ENCODE measurements at places on chromosomes 12 and 14.

- no peak for DNase-seq
These were observed 266.5 kb downstream of the PAWR start for GRCh38 chr12:79424109-79424721.

DNA sequence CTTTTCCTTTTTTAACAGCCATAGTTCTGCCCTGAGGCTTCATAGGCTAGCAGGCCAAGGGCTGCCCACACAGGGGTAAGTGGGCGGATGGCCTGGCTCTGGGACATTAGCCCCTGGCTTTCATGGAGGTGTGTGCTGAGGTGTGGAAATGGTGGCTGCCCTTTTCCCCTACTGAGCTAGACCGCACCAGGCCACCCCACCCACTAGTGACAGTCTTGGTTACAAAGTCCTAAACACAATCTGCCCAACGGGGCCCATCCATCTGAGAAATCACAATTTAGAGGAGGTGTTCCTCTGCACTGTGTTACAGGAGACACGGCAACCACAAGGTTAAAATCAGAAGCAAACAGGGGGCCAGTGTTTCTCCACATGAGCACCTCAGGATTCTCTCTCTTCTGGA lies 35.6 kb downstream of the APPL2 start:
- no peak for DNase-seq

DNA sequence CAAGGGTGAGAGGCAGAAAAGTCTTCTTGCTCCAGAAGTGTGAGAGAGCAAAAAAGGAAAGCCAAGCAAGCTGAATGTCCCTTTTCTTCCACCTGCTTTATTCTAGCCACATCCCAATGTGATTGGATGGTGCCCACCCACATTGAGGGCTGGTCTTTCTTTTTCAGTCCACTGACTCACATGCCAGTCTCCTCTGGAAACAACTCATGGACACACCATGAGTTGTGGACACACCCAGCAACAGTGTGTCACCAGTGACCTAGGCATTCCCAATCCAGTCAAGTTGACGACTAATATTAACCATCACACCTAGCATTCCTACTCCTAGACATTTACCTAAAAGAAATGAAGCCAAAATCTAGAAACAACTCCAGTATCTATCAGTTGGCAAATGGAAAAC lies 7.2 kb upstream of the DICER1 start:
- DNase-seq: no peak

DNA sequence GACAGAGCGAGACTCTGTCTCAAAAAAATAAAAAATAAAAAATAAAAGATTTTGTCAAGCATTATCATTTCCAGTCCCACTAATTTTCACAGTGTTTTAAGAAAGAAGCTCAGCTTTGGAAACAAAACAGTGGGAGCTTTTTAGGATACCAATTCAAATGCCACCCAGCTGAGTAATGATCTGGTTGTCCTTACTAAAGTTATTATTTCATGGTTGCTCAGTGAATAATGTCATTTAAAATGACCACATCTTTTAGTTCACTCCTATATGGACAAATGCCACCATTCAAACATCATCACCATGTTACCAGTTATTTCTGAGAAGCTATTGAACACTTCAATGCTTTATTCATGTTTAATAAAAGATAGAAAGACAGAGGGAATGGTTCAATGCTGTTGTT lies 365.0 kb downstream of the CCER1 start:
- no peak for DNase-seq

DNA sequence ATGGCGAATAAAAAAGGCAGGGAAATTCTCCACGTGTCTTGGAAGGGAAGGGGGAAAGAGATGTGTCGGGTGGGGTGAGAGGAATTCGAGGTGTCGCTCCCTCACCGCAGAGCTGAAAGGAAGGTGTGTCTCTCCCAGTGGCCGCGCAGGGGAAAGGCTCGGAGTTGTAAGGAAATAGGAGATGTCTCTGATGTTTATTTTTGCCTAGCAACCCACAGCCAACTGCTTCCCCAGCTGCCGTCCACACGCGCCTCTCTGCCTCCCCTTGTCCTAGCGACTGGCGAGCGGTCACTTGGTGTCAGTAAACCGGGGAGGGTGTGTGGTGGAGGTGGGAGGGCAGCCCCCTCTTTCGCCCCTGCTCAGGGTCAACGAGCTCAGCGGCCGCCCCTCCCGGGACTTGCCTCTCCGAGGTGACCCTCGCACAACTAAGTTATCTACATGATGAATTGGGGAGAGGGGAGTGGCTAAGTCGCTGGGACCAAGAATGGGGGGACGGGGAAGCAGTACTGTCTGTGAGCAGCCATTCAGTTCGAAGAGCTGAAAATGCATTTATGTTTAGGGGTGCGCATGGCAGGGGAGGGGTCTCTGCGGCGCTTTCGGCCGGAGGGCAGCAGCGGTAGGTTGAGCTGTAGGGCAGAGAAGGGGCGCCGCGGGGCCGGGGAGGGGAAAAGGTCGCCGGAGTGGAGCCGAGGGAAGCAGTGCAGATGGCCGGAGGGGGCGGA lies 585 bp upstream of the DYRK2 start:
- peak; percentile 5 for DNase-seq

- peak; percentile 34 for DNase-seq
These were observed 1098.7 kb downstream of the BCL11B start for GRCh38 chr14:98173305-98173704.

GRCh38 chr14:100857233-100857922 lies 31.5 kb downstream of the MEG3 start:
- DNase-seq: no peak

DNA sequence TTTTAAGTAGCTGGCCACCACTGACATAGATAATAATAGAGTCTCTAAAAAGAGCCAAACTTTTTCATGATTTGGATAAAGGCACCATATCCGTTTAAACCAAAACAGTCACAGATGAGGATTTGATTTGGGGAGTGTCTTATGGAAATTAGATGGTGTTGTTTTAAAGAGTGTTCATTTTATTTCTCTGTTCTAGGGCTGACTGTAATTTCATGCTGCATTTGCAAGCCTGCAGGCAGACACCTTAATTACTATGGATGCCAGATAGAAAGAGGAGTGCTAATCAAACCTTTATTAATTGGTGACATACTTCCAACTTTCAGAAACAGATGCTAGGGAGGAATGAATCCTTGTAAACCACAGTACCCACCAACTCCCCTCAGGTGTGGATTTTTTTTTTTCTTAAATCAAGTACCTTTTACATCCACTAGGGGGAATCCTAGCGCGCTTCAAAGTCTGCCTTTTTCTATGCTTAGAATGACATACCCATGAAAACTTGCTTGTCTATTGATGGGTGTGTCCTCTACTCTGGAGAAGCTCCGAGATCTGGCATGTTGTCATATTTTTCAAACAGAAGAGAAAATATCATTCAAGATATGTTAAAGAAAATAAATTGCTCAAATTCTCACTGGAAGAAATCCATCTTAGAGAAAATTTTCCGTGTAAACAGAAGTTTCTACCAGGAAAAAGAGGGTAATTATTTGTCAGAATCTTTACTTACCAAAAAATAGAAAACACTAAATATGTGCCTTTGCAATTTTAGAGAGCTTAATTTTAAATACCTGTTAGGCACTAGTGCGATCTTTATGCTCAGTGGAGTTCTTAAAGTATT lies 14.2 kb upstream of the PLXNC1 start:
- no peak for DNase-seq

- DNase-seq: no peak
These were observed 60.4 kb downstream of the MAP4K5 start for GRCh38 chr14:50471838-50472465.

GRCh38 chr12:49798248-49798647 lies 30.0 kb downstream of the NCKAP5L start:
- no peak for DNase-seq

- DNase-seq: no peak
These were observed 18.1 kb upstream of the STON2 start for GRCh38 chr14:81418057-81418790.

DNA sequence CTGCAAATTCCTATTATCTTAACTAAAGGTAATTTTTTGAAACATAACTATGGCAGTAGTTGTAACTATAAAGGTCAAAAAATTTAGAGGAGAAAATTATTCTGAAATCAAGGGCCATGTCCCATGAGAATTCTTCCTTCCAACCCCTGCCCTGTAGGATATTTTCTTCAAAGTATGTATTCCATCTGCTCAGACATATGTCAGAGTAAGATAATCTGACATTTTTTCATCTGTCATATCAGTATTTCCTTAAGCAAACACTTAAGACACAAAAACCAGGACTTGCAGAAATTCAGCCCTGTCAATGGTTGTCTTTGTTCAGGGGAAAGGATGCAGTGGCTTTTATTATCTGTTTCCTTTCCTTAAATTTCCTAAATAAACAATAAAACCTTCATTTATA lies 36.3 kb downstream of the ACSS3 start:
- no peak for DNase-seq

GRCh38 chr12:53062011-53062961 lies 12.4 kb downstream of the TNS2 start:
- no peak for DNase-seq

GRCh38 chr14:32224737-32225377 lies 21.8 kb upstream of the RNU6-8 start:
- no peak for DNase-seq

DNA sequence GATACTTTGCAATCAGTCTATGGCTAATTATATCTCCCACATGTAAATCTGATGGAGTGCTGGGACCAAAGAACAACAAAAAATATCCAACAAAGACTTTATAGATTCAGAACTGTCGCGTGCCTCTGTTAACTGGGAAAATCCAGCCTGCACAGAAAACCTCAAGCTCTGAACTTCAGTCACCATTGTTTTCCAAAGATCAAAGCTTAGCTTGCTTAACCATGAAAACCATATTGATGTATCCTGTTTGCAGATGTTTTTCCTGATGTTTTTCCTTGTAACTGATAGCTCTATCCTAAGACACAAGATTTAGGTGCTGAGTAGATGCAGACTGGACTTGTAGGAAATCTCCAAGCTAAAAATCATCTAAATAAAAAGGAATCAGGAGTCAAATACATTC lies 163.7 kb downstream of the GXYLT1 start:
- DNase-seq: no peak

- no peak for DNase-seq
These were observed 34.8 kb downstream of the GCN1 start for GRCh38 chr12:120159509-120160237.

DNA sequence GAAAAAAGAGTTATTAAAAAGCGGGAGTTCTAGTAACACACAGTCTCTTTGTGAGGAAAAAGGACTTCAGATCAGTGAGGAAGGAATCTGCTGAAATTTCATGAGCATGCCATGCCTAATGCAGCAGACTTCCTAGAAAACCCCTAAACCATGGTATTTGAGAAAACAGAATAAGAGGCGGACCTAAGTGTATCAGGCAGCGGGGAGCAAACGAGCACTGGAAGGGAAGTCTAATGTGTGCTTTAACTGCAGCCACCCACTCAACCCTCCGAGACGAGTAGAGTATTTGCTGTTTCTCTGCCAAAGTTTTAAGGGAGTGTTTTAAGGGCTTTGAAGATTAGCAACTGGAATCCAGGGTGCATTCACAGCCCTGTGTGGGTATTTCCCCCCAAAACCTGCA lies 36.5 kb downstream of the ACADS start:
- DNase-seq: no peak

- no peak for DNase-seq
These were observed 110.0 kb upstream of the CPM start for GRCh38 chr12:69042970-69043369.

DNA sequence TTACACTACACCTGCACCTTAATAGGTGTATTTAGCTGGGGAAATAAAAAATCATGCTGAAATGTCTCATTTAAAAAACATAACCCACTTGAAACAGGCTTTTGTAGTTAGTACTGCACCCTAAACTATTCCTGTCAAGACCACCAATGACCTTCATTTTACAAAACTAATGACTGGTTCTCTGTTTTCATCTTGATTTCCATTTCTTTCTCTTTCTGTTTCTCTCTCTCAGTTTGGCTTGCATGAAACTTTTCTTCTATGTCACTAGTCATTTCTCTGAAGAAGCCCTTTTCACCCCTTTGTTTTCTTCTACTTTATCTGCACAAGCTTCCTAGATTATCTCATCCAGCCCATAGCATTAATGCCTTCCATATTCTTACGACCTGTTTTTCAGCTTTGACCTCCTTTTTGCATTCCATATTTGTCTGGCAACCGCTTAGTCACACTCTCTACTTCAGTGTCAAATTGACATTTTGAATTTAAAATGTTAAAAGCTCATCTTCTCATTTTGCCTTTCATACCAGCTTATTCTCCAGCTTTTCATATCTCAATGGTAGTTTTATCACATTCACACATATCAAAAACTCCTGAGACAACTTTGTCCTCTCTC lies 32.7 kb upstream of the KLRF1 start:
- DNase-seq: no peak

- no peak for DNase-seq
These were observed 36.6 kb downstream of the SENP1 start for GRCh38 chr12:48069241-48069640.

- DNase-seq: no peak
These were observed 56.9 kb downstream of the MAP4K5 start for GRCh38 chr14:50475460-50475859.

DNA sequence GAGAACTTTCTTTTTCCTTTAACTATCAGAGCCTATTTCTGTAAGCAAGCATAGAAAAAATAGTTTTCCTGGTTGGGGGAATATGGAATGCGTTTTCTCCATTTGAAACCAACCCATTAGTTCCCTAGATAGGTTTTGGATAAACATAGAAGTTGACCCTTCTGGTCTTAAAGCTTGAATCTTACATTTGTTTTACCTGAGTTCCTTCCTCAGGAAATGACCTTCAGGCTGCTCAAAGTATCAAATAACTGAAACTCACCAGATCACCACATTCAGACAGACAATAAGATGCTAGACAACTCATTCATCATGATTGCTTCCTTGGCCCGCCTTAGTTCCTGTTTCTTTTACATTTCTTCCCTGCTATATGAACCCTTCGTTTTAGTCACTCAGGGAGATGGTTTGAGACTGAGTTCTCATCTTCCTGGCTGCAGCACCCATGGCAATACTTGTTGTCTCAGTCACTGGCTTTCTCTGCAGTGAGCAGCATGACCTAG lies 52.2 kb downstream of the LRP6 start:
- no peak for DNase-seq

GRCh38 chr14:99603471-99604277 lies at the start of gene CCDC85C:
Gene CCDC85C (minus strand): TSS chr14:99604207. CDS start chr14:99603959, 248 bp downstream.
- no peak for DNase-seq

- no peak for DNase-seq
These were observed 330.5 kb upstream of the SFSWAP start for GRCh38 chr12:131380220-131380964.

DNA sequence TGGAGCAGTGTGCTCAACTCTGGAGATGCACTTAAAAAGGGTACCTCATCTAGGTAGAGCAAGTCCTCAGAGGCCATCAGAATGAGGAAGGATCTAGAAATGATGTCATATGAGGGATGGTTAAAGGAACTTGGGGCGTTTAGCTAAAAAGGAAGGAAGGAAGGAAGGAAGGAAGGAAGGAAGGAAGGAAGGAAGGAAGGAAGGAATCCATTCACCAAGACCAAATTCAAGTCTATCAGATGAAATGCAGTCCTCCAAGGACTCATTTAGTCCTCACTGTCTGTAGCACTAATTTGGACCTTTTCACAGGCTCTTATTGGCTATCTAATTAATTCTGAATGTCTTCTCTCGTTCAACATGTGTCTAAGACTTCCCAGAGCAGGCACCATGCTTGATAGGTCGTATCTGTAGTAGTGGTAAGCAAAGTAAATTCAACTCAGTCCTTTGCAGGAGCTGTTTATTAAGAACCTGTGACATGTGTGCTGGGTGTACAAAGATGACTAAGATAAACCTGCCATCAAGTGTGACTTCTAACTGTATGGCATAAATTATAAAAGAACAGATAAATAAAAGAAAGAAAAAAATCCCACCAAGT lies 63.5 kb downstream of the LLPH start:
- DNase-seq: no peak

All from stimulated activated CD8-positive, alpha-beta memory T cell treated with anti-CD3 and anti-CD28 coated beads, Interleukin-4, amount 100 ng/mL, for 4 hours (primary cell).